ENCODE measurements at places on chromosomes 6 and 20.

- DNase-seq, result no peak
Measured at GRCh38 chr20:25256226-25256859, 8.5 kb downstream of the PYGB start.

DNA sequence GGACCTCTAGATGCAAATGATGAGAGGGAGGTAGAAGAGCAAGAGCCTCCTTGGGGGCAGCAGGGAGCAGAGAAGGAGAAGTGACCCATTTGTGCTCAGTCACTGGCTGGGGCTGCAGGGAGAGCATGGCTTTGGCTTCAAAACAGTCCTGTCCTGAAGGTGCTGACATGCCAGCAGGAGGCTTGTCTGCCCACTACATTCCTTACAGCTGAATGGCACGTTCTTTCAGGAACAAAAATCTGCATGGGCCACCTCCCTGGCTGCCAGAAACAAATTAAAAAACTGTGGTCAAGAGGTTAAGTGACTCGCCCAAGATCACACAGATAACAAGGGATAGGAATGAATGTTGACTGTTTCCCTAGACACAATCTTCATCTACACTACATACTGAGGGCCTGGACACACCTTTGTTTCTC is 188.8 kb downstream of the HIVEP2 start:
- no peak for DNase-seq

GRCh38 chr6:7151381-7151780 is 43.6 kb downstream of the RREB1 start:
- no peak for DNase-seq

- no peak for DNase-seq
Measured at GRCh38 chr6:87808005-87808757, 106.1 kb upstream of the AKIRIN2 start.

DNA sequence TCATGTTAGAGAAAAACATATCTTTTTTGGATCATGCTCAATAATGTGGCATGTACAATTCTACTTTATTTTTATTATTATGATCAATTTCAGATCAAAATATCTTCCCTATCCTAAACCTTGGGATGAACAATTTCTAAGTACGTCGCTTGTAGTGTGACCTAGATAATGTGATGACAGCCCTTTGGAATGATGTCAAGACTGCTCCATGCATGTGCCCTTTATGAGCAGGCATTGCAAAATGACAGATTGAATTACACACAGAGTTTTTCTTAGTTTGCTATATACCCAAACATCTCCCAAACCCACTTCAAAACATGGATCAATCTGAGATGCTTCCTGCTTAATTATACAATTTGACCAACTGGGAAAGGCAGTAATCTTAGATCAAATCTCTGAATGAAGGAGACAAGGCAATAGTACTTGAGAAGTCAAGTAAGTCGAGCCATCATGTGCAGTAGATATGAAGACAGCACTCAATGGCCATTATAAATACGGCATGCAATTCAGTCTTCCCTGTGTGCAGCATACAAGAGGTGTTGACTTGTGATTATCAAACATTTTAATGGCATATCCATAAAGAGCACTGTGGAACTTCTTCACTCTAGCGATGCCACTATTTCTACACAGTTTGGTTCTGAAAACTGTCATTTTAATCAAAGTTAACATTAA is 294.8 kb downstream of the RNF144B start:
- no peak for DNase-seq

- no peak for DNase-seq
Measured at GRCh38 chr6:158253248-158253647, 59.0 kb upstream of the TULP4 start.

GRCh38 chr20:61052195-61052750 is 199.8 kb upstream of the CDH4 start:
- no peak for DNase-seq

- no peak for DNase-seq
Measured at GRCh38 chr6:10413262-10413849, 1.5 kb downstream of the TFAP2A start.

- no peak for DNase-seq
Measured at GRCh38 chr6:130431346-130431852, 65.6 kb downstream of the TMEM200A start.

DNA sequence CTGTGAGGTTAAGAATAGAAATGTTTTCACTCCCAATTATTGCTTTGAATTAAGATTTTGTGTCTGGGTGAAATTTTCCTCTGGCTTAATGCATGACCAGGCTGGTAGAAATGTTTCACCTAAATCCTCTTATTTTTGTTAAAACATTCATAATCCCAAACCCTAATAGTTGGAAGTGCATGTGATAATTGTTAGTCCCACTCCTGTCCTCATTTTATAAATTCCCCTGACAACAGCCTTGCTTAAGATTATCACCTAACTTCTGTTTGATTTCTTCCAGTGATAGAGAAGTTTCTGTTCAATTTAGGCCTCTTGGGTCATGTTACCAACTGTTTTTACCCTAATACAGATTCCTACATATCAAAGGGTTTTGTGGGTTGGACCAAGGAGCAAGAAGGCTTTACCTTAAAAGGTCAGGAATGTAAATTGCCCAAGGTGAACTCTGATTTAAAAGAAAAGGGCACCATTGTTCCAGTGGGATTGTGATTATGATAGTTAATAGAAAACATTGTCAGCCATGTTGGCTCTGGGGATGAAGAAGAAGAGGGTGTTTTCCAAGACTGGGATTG is 158.7 kb upstream of the CENPW start:
- no peak for DNase-seq

DNA sequence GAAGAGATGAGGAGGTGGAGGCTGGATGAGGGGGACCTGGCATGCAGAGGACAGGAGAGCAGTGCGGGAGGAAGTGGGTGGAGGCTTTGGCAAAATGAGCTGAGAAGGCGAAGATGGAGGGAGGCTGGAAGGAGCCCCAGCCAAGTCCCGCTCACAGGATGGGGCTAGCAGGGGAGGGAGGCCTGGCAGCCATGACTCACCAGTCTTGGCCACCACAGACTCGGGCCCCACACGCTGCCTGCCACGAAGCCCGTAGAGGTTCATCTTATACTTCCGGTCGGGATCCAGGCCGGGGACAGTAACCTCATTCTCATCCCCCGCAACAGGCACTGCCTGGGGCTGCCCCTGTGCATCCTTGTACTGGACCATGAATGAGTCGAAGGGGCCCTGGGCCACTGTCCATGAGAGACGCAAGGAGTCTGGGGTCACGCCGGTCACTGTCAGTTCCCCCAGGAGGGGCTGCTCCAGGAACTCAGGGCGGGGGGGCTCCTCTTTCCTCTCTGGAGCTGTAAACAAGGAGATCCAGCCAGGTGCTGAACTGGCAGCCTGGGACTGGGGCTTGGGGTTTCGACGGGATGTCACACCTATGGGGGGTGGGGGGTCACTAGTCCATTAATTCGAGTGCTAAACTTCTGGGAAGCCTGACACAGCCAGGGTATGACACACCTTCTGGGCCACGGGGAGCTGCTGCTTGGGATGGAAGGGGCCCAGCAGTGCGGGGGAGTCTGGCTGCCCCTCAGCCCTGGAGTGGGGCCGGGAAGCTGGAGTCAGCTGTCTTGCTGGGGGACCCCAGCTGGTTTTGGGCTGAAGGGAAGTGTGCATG is 27.8 kb downstream of the TNXB start:
- DNase-seq, result no peak

DNA sequence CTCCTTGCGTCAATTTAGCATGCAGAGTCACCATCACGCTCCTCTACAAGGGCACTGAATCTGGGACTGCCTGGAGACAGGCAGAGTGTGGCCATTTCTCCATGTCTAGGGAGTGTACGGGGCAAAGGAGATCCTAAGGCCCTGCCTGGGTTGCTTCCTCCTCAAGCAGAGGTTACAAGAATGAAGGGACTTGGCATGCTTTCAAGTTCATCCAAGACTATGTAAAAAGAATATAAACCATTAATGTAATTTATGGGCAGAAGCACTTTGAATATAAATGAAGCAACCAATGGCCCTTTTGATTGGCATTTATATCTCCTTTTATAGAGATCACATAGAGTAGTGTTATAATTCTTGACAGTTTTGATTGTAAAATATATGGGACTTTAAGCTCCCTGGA is 137.5 kb downstream of the BTBD3 start:
- peak; percentile 9 for DNase-seq

All from right renal cortex interstitium (tissue), 3 donors.